Caki2 (cell line): ENCODE measurements at places on chromosomes 1 and 21. TPM values are rescaled to one million over a fixed set of nuclear protein-coding genes. Genes with fewer than 3 reads are reported as not detected.

GRCh38 chr1:168957818-168958217 is 148.7 kb upstream of the ATP1B1 start:
- DNase-seq = no peak

DNA sequence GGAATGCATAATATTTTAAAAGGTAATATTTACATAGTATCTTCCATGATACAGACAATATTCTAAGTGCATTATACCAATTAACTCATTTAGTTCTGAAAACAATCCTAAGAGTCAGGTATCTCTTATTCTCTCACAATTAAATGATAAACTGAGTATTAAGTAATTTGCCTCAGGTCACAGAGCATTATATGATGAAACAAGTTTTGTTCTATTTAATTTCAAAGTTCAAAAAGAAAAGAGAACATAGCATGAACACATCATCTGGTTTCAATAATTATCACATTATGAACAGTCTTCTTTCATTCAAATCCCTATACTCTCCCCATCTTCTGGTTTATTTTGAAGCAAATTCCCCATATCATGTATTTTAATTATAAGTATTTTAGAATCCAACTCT is 927.5 kb downstream of the ADGRL2 start:
- DNase-seq = no peak

GRCh38 chr1:164510435-164510834 is 48.5 kb upstream of the PBX1 start:
- DNase-seq = peak; percentile 3

DNA sequence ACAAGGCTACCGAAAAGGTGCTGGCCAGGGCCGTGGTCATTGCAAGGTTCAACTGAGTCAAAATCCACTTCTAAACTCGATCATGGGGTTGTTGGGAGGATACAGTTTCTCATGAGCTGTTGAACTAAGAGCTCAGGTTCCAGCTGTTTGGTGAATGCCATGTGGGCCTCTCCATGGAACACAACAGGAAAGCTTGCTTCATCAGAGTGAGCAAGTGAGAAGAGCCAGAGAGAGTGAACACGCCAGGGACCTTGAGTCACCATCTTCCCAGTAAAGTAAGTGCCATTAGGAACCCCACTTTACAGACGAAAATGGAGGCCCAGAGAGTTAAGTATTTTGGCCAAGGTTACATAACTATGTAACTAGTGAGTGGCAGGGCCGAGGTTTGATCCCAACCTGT is 475.1 kb upstream of the VAMP3 start:
- no peak for DNase-seq

GRCh38 chr1:227899820-227900449 is 47.8 kb downstream of the WNT9A start:
- DNase-seq = no peak

DNA sequence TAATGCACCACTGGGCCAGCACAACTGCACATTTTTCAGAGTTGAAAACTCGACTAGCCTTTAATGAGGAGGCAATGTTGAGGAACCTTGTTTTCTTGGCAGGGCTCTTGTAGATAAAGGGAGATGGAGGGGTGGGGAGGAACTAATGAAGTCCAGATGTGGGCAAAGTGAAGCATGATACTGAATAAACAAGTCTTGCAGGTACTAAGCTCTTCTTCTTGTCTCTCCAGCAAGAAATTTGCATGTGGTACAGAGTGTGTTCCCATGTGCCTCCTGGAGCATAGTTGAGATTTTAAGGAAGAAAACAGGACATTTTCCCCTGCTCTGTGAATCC is 47.0 kb downstream of the PLPP3 start:
- no peak for DNase-seq

DNA sequence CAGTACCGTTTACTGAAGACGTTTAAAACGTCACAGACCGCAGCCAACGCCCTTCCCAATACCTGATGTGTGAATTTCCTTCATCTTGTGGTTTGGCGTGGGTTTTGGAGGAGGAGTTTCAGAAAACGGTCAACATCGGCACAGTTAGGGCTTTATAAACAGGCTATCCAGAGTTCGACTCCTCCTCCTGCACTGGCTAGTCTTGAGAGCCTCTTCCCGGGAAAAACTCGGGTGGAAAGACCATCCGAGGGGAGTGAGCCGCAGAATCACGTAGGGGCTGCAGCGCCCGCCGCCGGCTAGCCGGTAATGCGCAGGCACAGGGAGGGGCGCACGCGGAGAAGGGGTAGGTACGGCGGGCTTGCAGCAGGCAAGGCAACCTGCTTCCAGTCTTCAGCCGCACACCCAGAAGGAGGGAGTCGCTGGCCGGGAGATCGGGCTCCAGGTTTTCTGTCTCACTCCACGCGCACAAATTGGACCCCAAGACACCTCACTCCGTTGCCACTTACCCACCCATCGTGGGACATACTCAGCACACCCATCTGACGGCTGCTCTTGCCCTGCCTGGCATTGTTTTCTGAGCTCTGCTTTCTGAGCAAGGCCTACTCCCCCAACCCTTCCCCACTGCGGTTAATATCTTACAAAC is 25.4 kb downstream of the SLC19A2 start:
- DNase-seq = no peak

- peak; percentile 95 for DNase-seq
These were observed 59.9 kb downstream of the PLXNA2 start for GRCh38 chr1:208183977-208184911.

DNA sequence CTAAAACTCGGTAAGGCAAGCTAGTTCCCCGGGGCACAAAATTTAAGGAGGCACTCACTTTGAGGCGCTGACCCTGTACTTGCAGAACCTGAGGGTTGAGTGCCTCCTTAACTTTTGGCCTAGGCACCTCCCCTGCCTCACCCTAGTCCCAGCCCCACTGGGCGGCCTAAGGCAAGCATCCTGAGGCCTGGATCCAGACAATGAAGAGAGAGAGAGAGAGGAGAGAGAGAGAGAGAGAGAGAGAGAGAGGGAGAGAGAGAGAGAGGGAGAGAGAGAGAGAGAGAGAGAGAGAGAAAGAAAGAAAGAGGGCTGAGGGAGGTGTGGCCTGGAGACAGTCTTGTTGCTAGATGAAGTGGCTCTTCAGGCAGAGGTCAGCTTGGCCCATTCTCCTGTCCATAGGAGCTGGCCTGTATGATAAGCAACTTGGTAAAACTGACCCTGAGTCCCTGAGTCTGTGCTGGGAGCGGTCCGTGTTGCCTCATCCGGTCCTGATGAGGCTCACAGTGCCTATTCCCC is 7.4 kb upstream of the LRRN2 start:
- DNase-seq = no peak

DNA sequence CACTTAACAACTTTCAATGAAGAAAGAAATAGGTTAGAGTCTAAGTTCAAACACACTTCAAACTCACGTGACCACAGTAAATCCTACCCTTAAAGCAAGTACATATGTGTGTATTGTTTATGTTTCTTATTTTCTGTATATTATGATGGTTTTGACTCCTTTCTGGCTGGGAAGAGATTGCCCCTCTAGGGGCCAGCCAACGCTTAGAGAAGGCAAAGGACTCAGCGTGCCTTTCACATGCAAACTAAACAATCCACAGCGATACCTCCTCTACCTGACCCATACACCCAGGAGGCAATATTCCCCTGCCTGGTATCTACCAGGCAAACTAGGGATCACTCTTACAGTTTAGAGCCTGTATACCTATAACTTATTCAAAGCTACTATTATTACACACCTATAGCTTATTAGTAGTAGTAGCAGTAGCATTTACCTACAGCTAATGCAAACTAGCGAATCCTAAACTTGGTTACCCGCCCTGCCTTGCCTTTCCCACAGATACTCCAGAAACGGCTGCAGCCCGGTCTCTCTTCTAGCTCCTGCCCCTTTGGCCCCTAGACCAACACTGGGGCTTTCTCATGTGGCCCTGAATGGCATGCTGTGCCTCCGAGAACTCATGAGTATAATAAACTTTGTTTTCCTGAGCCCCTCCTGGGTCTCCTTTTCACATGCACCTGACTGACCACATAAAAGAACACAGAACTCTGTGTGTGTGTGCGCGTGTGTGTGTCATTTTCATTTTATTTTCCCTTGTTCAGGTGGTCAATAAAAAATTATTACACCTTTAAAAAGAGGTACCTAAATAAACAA is 14.0 kb downstream of the NRIP1 start:
- peak; percentile 54 for DNase-seq

DNA sequence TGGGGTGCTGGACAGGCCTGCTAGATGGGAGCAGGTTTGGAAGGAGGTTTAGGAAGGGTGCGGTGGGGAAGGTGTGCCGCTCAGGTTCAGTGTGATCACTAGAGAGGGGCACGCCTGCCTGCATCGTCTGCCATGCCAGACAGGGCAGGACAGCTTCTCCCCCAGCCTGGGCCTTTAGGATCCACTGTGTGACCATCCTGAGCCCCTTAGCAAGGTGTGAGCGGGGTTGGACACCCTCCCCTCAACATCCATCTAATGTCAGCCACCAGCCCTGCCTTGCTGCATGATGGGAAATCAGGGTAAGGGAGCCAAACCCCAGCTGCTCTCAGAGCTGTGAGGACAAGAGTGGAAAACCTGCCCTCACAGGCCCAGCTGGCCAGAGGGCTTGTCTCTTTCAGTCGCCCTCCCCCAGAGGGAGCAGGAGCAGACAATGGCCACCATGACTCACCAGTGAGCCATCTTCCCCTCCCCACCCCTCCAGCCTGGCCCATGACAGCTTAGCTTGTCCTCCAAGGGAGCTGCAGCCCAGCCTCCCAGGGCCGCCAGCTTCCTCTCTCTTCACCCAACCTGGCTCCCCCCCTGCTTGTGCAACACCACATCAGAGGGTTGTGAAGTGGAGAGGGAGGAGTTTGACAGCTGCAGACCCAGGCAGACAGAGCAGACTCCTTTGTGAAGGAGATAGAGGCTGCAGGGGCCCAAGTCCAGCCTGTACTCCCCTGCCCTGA is 37.0 kb downstream of the NUAK2 start:
- peak; percentile 98 for DNase-seq

- DNase-seq = no peak
These were observed 18.1 kb downstream of the SLC37A1 start for GRCh38 chr21:42531771-42532170.

GRCh38 chr1:234593771-234594504 is 16.0 kb downstream of the IRF2BP2 start:
- no peak for DNase-seq

- no peak for DNase-seq
These were observed 226.9 kb upstream of the DEPDC1 start for GRCh38 chr1:68723791-68724190.

DNA sequence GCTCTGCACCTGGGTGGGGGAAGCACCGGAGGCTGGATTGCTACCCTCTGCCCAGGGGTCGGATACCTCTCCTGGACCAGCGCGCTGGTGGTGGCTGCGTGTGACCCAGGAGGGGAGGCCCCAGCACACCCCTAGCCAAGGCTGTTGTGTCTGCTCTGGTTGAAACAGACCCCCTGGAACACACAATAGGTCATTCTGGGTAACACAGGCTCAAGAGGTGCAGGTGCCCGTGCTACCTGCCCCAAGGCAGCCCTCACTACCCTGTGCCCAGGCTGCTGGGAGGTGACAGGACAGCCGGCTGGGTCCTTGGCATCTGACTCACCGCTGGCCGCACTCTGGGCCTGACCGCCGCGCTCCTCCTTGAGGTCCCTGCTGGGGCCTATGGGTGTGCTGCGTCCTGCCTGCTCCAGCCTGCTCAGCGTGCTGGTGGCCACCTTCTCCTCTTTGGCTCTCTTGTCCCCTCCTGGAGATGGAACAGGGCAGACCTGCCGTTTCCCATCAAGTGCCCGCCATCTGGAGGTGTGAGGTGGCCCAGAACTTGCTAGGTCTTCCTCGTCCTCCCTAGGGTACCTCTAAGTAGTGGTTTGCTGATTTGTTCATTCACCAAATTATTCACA is 30.0 kb downstream of the ZBTB17 start:
- DNase-seq = no peak

DNA sequence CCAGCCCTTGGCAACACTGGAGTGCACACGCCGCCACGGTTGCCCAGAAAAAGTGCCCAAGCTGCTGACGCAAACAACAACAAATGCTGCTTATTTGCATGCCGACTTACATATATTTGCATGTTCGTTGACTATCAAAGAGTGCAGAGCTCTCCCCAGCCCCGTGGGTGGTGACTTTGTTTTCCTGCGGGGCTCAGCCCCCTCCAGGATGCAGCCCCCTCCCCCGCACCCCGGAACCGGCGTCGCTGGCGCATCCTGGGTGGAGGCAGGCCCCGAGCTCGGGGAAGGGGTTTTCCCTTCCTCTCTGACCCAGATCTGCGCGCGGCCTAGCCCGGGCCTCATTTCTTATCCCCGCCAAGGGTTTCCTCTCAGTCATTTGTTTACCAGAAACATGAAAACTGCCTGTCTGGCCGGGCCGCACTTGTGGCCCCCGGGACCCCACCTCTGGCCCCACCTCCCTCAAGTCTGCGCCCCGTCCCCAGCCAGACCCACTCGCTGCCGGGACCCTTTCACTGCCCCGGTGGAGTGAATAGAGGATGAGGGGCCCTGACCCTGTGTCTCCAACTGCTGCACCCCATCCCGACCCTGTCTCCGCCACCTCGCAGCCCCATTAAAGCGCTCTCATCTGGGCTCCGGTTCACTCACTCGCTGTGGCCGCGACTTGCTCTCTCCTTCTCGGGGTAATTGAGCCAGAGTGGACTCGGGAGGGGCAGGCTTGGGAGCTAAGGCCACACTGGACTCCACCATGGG is 5.5 kb downstream of the TNFRSF25 start:
- no peak for DNase-seq

DNA sequence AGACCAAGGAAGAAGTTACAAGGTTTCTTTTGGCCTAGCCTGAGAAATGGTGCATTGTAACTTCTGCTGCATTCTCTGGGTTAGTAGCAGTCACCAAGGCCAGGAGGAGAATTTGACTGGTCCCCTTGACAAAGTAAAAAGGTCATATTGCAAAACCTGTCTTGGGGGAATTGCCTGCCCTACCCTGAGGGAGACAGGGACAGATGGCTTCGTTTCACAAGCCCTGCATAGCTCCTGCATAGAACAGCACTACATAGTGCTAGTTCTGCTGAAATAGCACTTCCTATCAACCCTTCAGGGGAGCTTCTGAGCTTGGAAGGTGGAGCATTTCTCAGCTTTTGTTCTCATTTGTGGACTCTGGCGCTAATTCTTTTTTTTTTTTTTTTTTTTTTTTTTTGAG is 20.4 kb upstream of the AK2 start:
- no peak for DNase-seq

DNA sequence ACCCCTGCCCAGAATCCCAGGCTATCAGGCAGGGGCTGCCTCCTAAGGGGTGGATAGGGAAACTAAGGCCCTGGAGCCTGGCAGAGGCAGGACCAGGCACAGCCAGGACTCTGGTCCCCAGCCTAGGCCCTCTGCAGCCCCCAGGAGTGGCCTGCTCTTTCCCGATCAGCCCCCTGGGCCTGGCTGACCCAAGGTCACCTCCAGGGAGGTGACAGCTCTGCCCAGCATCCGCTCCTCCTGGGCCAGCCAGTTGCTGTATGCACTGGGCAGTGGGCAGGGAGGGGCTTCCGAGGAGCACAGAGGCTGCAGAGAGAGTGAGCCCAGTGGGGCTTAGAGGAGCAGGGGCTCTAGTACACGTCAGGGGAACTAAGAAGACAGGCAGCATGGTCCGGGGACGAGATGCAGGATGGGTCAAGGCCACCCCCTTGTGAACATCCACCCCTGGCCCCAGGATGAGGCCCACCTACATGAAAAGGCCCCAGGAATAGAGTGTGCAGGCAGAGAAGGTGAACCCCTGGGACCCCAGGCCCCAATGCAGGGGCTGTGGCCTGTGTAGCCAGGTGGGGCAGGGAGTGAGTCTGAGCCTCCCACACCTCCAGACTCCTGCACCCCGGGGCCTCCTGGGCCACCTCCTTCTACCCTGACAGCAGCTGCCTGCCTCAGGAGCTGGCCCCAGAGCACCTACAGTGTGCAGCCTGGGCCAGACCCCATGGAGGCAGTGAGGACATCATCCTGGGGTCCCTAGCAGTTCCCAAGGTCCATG is 32.8 kb downstream of the WNT9A start:
- DNase-seq = no peak

NECAP2 gene
- total RNA-seq = 65.2 and 95.0 TPM in 2 replicates

TTC24 gene
- total RNA-seq = not detected in 2 replicates

ALPL gene
- total RNA-seq = 0.14 and 1.9 TPM in 2 replicates

EPHA10 gene
- total RNA-seq = not detected in 2 replicates

CSMD2 gene
- total RNA-seq = not detected in 2 replicates

COQ8A gene
- total RNA-seq = 7.7 and 12.2 TPM in 2 replicates
